ENCODE measurements at places on chromosomes 4 and X.

GRCh38 chr4:41949531-41949930 lies 14.3 kb downstream of the TMEM33 start:
- DNase-seq: no peak

DNA sequence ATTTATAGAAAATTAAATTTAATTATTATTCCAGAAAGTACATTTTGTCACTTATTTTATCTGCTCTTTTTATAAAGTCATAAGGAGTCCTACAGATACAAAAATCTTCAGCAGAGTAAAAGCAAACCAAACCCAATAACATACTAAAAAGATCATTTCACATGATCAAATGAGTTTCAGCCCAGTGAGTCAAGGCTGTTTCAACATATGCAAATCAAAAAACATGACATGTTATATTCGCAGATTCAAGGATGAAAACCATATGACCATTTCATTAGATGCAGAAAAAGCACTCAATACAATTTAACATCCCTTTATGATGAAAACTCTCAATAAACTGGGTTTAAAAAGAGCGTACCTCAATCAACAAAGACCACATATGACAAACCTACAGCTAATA lies 214.3 kb downstream of the FAT4 start:
- DNase-seq: no peak

DNA sequence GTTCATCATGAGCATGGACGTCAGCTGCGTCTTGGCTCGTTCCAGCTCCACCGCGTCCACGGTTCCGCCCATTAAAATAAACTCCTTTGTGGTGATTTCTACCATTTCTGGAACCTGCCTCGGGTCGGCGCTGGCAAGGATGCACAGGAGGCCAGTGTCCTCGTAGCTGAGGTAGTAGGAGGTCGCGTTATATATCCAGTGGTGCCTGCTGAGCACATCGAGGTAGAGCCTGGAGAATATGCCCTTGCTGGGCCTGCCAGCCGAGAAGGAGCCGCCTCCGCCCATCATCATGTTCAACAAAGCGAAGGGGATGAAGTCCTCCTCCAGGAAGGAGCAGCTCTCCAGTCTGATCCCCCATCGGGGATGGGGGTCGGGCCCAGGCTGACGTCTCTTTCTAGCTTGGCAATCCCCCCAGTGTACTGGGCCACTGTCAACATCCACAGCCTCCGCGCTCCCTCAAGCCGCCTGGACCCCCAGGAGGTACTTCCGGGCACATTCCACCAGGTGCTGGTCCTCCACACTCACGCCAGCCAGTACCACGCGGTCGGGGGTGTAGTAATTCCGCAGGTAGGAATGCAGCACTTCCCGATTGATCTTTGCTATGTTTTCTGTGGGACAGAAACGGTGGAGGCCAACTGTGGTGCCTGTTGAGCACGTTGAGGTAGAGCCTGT lies 120.9 kb upstream of the GRID2 start:
- no peak for DNase-seq

GRCh38 chr4:3330707-3331106 lies 37.9 kb downstream of the RGS12 start:
- no peak for DNase-seq

DNA sequence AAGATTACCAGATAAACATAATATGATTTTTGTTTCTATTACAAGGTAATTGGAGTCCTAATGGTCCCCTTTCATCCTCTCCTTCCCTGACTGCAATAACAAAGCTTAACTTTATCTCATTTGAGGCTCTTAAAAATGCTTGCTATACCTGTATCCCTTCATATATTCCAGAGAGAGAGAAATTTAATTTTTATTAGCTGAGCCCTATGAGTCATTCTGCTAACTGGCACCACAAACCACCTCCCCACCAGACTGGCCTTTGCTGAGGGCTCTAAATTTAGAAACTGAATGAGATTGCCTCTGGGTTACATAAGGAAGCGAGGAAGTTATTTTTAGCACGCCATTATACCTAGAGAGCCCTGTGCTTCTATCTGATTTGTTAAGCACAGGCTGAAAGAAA lies 27.4 kb downstream of the CBLL2 start:
- no peak for DNase-seq

DNA sequence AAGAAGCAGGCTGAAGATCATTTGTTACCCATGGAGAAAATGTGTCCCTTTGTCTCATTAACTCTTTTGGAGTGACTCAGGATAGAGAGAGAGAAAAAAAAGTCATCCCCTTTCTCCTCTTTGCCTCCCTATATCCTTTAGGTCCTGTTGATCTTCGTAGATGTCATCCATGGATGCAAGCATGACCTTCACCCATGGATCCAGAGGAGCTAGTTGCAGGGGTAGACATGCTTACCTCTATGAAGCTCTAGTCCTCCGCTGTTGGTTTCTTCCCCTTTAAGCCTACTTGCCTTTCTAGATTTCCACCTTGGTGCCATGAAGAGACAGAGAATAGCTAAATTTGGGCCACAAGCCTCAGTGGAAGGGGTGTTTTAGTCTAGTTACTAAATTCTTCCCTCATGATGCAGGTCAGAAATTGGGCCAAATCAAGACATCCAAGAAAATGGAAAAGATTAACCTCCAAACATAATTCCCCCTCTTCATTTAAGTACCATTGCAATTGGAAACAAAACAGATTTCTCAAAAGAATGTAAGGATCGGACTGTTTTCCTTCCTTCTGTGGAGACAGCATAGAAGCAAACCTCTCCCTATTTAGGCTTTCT lies 178.4 kb downstream of the TECRL start:
- DNase-seq: no peak

GRCh38 chr4:126734465-126734864 lies 898.3 kb upstream of the INTU start:
- DNase-seq: no peak

GRCh38 chr4:169017971-169018370 lies 7.9 kb upstream of the CBR4 start:
- DNase-seq: no peak

- DNase-seq: no peak
Observed at GRCh38 chr4:59994118-59994517, 1206.0 kb upstream of the ADGRL3 start.

DNA sequence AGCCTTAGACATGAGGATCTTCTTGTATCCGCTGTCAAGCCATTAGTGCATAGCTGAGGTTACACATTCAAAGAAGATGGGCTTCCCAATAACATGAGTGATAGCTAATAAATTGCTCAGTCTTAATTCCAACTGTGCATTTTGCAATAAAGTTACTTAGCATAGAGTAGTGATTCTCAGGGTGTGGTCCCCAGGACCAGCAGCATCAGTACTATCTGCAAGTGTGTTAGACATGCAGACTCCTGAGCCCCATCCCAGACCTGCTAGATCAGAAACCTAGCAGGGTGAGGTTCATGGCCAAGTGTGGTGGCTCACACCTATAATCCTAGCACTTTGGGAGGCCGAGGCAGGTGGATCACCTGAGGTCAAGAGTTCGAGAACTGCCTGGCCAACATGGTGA lies 20.1 kb downstream of the ATP10D start:
- no peak for DNase-seq
